ENCODE measurements at places on chromosomes 16 and 17. TPM values are rescaled to one million over a fixed set of nuclear protein-coding genes. Genes with fewer than 3 reads are reported as not detected.

The GRIN2C gene
- not detected for polyA plus RNA-seq

The MYL4 gene
- polyA plus RNA-seq, result not detected

The DPEP2 gene
- 1.2 TPM for polyA plus RNA-seq

The KRT33B gene
- not detected for polyA plus RNA-seq

The MYH1 gene
- 0.01 TPM for polyA plus RNA-seq
